ENCODE measurements at places on chromosomes 4 and X.

DNA sequence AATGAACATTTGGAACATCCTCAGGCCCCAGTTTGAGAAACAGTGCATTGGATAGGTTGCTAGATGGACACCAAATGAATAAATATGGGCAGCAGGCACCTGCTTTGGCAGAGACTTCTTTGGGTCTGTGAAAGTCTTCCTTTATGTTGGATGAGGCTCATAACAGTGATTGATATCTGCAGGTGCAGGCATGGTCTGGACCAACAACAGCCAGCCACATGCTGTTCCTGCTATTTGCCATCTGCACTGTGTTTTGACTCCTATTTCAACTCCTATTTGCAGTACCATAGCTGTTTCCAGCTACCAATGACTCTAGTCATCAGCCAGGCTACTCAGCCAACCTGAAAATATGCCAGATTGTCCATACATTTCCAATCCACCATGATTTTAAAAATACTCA, 60.9 kb downstream of the ANAPC4 start:
- DNase-seq = no peak

DNA sequence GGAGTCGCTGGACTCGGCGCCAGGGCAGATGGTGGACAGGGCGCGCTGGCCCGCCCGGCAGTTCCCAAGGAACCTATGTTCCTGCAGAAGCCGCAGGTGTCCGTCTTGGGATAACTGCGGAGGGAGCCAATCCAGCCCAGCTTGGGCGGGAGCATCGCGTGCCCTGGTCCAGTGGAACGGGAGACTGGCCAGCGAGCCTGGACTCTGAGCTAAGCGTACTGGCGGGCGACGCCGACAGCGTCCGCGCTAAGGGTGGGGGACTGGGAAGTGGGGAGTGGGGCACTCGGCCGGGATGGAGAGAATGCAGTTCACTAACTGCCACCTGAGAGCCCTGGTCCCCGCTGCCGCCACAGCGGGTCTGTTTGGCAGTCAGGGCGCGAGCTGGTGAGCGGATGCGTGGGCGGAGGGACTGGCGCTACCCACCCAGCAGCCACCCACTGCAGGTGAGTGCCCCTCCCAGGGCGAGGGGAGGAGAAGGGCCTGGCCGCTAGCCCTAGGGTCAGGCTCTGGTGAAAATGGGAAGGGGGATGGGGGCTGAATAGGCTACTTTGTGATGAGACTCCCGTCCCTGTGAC, 1.3 kb upstream of the MAMLD1 start:
- peak; percentile 40 for DNase-seq

DNA sequence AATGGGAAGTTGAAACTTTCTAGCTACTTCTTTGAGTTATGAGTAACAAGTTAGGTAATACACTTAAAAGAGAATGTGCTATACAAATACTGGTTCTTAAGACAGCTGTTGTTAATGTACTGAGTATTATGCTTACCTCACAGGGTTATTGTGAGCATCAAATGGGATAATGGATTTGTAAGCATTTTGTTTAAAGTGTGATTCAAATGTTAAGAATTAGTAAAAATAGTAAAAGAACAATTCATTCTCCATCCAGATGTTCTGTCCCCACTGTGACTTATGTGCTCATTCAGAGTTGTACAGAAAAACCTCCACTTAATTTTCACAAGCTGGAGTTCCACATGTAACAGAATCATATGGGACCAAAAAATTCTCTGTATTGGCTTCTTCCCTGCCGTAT, 63.6 kb downstream of the AR start:
- no peak for DNase-seq

- DNase-seq = no peak
Observed at GRCh38 chr4:24322511-24322910, 261.8 kb downstream of the DHX15 start.

- no peak for DNase-seq
Observed at GRCh38 chr4:184318852-184319251, 101.2 kb upstream of the ENPP6 start.

DNA sequence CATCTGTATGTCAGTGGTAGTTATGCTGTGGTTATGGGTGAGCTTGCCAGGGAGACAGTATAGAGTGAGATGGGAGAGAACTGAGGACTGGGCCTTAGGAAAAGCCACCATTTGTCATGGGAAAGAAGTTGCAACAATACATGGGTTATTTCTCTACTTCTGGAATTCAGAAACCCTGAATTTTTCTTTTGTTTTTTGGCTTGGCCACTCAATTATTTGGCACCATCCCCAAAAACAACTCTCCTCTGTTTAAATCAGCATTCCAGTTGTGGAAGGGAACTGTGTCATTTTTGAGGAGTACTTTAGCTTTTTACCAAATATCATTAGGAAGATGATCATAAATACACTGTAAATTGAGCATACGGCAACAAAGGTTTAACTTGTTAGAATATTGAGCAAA, 41.1 kb upstream of the ACSL4 start:
- DNase-seq = no peak

GRCh38 chr4:104492183-104492771, 2.4 kb downstream of the CXXC4 start:
- peak; percentile 43 for DNase-seq

GRCh38 chrX:40349251-40349650, 231.5 kb upstream of the ATP6AP2 start:
- no peak for DNase-seq

DNA sequence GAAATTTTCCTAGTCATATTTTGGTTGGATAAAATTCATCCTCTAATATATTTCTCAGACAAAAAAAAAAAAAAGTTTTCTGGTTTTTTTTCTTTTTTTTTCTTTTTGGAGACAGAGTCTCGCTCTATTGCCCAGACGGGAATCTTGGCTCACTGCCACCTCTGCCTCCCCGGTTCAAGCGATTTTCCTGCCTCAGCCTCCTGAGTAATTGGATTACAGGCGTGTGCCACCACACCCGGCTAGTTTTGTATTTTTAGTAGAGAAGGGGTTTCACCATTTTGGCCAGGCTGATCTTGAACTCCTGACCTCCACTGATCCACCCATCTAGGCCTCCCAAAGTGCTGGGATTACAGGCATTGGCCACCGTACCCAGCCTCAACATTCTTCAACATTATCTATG, 432.7 kb upstream of the PABPC4L start:
- no peak for DNase-seq

DNA sequence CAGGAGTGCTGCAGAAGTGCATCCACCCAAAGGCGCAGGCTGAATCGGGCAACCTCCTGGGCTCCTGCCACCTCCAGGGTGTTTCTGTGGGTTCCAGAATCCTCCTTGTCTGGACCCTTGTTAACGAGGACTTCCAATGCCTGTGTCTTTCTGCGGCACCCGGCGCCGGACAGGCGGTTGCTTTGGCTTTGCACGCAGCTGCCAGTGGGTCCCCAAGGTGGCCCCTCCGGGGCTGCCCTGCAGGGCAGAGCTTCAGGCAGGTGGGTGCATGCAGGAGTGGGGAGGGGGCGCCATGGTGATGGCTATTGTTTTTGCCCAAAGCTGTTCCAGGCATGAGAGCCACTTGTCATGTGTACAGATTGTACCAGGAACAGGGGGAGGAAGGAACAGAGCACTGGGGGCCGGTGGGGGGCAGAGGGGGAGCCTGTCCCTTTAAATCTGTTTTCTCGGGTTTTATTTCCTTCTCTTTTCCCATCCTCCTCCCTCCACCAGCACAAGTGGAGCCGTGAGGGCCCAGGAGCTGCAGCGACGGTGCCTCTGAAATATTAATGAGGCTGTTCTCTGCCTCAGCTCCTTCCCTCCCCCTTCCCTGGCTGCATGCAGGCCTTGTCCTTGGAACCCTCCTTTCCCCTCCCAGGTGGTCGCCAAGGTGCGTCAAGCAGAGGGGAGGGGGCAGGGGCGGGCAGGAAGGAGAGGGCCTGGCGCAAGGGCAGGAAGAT, 13.1 kb downstream of the ATP2B3 start:
- no peak for DNase-seq

- no peak for DNase-seq
Observed at GRCh38 chr4:118850488-118851173, 14.7 kb upstream of the SEC24D start.

DNA sequence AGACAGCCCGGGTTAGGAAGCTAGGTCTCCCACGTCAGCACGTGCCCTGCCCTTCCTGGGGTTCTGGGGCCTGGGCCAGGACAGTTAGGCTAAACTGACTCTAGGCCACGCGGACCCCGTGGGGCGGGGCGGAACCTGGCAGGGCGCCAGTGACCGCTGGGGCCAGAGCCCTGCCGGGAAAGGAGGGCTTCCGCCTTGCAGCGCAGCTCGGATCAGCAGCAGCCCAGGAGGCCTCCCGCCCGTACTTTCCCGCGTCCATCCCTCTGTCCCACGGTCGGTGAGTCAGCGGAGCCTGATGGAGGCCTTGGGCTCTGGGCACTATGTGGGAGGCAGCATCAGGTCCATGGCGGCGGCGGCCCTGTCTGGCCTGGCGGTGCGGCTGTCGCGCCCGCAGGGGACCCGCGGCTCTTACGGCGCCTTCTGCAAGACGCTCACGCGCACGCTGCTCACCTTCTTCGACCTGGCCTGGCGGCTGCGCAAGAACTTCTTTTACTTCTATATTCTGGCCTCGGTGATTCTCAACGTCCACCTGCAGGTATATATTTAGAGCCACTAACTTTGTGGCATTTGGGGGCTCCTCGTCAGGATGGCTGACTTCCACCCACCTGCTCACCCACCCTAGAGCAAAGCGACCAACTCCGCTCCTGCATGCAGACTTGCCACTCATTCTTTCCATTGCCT, at the start of gene SMIM10:
Gene SMIM10 (plus strand): TSS at position 191 of the 681 bp plus-strand sequence. CDS start 105 bp downstream, at position 296.
- peak; percentile 78 for DNase-seq

- peak; percentile 55 for DNase-seq
Observed at GRCh38 chrX:130575831-130576389, 174.1 kb downstream of the RBMX2 start.

- DNase-seq = no peak
Observed at GRCh38 chr4:76607266-76607799, 172.3 kb downstream of the SHROOM3 start.

GRCh38 chr4:25792200-25792791, 70.5 kb downstream of the SEL1L3 start:
- peak; percentile 50 for DNase-seq

- DNase-seq = no peak
Observed at GRCh38 chr4:102575369-102576129, 74.4 kb downstream of the NFKB1 start.

GRCh38 chrX:64182208-64182607, 23.3 kb downstream of the AMER1 start:
- DNase-seq = no peak

DNA sequence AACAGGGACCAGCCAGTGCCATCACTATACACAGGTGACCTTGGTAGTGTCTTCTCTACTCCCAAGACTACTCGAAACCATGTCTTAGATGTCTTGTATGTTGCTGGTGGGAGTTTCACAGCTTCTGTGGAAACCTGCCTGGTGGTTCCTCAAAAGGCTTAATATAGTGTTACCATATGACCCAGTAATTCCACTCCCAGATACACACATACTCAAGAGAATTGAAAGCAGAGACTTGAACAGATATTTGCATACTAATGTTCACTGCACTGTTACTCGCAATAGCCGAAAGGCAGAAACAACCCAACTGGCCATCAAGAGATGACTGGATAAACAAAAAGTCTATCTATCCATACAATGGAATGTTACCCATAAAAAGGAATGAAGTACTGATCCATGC, 3.1 kb downstream of the TFDP3 start:
- no peak for DNase-seq

DNA sequence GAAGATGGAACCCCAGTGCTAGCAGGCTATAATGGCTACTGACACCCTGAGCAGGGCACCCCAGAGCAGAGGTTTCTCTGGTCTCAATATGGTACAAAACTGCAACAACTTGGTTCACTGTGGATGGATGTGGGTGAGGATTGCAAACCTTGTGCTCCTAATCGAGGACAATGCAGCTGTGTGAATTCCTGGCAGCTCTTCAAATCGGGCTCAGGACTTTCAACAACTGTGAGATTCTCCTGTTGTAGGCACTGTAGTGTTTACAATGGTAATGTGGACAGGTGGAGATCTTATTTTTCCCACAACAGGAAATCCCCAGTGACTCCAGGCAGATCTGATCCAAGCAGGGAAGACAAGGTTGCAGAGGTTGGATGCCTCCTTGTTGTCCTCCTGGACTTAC, 101.5 kb downstream of the RCHY1 start:
- DNase-seq = no peak

- DNase-seq = no peak
Observed at GRCh38 chr4:96166806-96167205, 326.9 kb downstream of the PDHA2 start.

DNA sequence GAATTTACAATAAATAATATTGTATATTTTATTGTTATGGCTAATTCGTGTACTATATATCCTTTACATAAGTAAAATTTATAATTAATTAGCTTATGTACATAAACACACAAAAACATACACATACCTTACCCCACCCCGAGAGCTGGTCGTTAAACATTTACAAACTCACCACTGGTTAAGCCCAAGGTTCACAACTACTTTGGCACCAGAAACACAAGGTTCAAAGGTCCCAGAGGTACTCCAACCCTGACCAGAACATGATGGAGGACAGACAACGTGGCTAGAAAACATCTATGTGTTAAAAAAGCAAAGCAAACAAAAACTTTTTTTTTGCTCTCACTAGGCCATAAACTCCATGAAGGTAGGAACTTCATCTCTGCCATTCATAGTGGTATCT, 37.7 kb downstream of the SLC25A5 start:
- no peak for DNase-seq

DNA sequence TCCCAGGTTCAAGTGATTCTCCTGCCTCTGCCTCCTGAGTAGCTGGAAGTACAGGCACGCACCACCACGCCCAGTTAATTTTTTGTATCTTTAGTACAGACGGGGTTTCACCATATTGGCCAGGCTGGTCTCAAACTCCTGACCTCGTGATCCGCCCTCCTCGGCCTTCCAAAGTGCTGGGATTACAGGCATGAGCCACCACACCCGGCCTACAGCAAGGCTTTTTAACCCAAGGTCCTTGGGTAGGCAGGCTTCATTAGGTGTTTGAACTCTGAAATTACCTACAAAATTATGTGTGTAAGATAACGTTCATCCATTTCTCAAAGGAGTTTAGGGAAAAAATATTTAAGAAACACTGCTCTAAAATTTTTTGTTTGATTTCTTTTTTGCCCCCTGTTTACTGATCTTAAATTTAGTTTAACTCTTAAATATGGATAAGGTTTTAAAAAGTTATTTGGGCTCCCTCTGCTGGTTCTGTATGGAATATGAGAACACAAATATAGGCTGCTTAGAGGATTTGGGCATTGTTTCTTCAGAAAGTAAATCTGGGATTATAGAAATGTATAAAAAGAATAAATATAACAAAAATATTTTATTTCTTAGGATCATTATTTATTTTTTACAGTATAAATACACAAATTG, 92.8 kb downstream of the CBR4 start:
- DNase-seq = peak; percentile 42

GRCh38 chr4:46393606-46394005, 3.7 kb upstream of the GABRA2 start:
- DNase-seq = no peak
